ENCODE measurements at places on chromosomes 6 and 20.

GRCh38 chr6:84789170-84789569, 24.8 kb upstream of the TBX18 start:
- DNase-seq: no peak

DNA sequence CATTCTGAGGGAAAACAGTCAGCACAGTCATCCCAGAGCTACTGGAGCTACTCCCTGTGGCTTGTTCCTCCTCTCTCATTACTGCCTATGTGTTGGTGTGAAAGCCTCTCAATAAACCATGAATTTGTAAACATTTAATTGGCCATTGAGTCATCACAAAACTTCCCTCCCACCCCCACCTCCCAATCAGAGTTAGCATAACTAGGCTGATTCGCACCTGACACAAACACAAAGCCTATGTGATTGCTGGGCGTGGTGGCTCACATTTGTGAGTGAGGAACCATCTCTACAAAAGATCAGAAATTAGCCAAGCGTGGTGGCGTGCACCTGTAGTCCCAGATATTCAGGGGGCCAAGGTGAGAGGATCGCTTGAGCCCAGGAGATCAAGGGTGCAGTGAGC, 17.1 kb upstream of the SNTA1 start:
- DNase-seq: no peak

DNA sequence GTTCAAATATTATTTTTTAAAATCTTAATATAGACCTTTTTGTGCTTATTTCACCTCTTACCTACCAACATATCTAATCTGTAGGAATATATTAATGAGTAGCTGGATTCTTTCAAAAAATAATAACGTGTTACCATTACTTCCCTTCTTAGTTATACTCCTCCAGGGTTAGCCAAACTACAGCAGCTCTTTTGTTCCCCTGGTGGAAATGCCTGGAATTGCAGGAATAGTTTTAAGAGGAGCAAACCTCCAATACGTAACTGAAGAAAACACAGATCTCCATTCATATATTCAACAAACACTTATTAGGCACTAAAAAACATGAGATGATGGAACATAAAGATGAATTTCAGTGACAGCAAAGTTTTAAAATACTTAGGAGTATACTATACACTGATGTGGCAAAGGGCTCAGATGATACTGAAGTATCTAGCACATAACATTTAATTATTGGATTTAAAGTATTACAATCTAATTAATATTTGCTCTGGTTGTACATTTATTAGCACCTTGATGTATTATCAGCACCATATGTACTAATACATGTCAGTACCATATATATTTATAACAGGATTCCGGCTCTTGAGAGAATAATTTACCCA, 78.3 kb downstream of the TBX18 start:
- no peak for DNase-seq

DNA sequence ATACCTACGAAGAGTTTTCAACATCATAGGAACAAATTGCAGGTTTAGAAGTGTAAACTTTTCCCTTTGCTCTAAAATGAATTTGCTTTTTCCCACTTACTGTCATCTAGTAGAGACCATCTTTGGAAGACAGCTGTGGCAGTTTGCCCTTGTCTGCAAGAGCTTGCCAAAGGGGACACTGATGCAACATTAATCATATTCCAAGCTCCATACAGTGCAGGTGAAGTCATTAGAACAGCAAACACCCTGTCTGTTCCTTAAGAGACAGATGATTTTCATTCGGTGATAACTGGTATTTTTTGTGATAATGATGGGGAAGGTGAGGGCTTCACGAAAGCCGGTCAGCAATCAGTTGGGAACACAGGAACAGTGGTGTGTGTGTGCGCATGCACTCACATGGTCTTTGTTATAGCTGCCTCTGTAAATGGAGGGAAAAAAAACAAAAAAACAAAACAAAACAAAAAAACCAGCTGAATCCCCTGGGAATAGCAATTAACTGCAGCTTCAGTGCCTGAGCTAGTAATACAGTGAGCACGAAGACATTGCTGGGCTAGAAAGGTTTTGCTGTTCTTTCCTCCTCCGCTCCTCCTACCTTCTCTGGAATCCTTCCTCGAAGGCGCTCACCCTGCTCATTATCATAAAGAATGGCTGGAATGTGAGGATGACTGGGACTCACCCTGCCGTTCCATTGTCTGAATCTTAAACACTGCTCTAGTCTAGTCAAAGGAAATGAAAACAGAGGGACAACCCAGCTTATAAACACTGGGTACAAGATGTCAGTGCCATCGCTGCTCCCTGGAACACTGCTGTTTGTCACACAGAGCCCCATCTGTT, 35.2 kb upstream of the KIF13A start:
- DNase-seq: peak; percentile 81

- no peak for DNase-seq
These were observed 24.5 kb downstream of the MAPK14 start for GRCh38 chr6:36052097-36052496.

- DNase-seq: no peak
These were observed 12.1 kb upstream of the MRPS18A start for GRCh38 chr6:43699564-43700186.

DNA sequence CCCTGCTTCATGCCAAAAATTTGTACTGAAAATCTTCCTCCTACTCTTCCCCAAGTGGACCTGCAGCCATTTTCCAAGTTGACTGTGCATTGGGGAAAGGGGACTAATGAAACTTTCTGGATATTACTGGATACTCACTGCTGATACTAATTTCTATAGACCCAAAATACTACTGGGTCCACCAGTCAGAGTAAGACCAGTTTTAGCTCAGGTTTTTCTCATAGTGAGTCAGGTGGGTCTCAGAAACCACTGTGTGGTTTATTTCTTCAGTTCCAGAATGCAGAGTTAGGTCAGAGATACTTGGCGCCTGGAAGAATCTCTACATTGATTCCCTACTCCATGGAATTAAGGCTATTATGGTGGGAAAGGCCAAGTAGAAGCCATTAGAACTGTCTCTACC, 274.8 kb upstream of the SYNCRIP start:
- no peak for DNase-seq

GRCh38 chr20:10674684-10675449, 1.1 kb upstream of the JAG1 start:
- no peak for DNase-seq

GRCh38 chr6:57173886-57174510, 1.9 kb downstream of the BAG2 start:
- DNase-seq: no peak

GRCh38 chr6:6744551-6744950, 156.0 kb downstream of the LY86 start:
- no peak for DNase-seq

GRCh38 chr20:58630063-58630462, 21.0 kb upstream of the STX16 start:
- DNase-seq: no peak

DNA sequence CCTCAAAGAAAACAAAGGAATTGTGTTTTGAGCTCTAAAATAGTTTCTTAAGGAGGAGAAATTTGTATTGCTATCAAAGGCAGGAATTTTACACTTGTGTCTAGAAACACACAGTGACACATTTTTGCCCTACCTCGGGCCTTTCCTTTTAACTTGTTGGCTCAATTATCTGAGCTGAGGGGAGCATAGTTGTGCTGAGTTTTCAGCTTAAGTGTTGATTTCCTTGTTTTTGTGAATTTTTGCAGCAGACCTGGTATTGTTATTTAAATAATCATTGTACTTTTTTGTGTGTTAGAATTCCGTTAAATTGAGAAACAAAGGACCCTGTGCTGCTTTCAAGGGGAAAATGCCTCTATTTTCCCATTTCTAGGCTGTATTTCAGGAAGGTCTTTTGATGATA, 249.7 kb downstream of the CD83 start:
- DNase-seq: no peak

DNA sequence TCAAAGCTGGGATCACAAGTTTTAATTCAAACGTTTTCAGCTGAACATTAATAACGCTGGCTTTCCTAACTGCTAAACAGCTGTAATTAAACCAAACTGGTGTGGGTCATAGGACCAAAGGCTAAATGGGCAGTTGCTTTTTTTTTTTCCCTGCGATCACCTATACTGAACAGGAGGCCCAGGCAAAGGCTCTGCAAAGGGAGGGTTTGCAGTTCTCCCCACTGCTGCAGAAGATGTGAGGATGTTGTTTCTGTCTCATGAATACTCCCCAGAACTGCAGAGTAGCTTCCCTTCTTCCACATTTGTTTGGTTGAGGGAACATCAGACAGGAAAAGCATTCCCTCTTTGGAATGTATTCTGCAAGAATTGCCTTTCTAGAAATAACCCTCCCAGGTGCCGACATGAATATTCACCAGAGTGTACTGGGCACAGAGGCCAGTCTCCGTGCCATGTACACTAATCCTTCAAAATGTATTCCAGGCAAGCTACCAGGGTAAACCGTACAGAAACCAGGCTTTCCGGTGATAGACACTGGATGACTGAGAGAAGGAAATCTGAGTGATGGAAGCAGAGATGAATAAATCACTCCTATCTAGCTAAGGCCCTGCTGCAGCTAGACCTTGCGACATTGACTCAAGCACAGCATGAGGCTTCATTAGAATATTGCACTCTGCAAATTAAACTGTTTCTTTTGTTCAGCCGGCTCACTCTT, 370.1 kb downstream of the BTBD9 start:
- no peak for DNase-seq

DNA sequence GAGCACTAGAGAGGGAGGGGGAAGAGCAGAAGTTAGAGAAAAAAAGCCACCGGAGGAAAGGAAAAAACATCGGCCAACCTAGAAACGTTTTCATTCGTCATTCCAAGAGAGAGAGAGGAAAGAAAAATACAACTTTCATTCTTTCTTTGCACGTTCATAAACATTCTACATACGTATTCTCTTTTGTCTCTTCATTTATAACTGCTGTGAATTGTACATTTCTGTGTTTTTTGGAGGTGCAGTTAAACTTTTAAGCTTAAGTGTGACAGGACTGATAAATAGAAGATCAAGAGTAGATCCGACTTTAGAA, 2.0 kb downstream of the ID4 start:
- no peak for DNase-seq

DNA sequence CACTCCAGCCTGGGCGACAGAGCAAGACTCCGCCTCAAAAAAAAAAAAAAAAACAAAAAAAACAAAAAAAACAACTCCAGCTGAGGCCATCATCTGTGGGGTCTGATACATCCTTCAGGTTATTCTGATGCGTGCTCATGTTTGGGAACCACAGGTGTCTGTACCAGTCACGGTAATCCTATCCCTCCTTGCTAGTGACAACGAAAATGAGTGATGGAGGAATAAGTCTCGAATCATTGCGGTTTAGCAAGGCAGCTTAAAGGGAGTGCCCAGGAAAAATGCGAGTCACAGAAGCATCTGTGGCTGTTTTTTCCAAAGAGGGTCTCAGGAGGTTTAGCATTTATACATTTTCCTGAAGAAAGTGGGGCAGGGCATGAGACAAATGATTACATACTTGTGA, 48.8 kb downstream of the MCUR1 start:
- peak; percentile 83 for DNase-seq

GRCh38 chr6:103367212-103367611, 1492.5 kb downstream of the HACE1 start:
- DNase-seq: no peak

DNA sequence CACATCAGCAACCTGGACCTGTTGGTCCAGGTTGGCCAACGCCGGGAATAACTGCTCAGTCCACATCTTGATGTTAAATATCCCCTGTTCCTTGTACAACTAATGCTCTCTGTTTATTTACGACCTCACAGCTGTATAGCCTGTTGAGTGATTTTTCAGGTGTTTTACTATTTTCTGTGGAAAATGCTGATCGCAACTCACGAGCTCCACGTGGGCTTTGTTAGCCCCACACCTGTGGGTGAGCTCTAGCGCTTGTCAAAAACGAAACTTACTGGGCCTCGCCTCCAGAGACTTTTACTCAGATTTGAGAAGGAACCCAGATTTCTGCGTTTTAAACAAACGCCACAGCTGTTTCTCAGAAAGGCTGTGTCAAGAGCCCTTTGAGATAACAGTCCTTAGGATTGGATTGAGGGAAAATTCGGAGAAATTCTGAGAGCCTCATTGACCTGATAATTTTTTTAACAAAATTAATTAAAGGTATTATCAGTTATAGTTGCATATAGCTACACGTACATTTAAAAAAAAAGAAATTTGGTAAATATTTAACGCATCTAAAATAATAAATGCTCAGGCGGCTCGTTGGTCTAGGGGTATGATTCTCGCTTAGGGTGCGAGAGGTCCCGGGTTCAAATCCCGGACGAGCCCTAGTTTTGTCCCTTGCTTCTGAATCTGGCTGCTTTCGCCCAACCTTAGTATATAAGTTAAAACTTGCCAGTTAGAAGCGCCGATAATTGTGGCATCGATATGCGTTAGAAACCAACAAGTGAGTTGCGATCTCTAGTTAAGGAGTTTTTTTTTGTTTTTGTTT, 16.7 kb downstream of the HMGN4 start:
- DNase-seq: no peak

GRCh38 chr6:32969685-32970412, 1.5 kb downstream of the BRD2 start:
- peak; percentile 82 for DNase-seq

GRCh38 chr20:43984587-43984986, 69.9 kb downstream of the TOX2 start:
- DNase-seq: no peak

DNA sequence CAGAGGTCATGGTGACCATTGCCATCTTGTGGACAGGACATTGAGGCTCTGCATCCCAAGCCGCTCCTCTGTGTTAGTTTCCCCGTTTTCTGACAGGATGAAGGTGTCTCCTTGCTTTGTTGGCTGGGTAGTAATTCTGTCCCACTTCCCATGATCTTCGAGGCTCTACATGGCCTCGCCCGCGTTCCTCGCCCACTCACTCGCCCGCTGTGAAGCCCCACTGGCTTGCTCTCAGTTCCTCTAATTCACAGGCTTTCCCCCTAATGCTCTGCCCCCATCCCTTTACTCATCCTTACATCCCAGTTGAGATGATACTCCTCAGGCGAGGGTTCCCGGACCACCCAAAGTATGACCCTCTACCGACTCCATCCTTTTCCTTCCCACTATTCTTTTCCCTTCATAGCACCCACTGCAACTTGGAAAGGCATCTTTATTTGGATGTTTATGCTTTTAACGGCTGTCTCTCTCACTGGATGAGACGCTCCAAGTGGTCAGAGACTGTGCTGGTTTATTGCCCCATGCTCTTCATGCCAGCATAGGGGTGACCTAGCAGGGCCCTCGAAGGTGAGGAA, 511 bp upstream of the SLC35B2 start:
- DNase-seq: no peak

GRCh38 chr6:18388271-18388670, 1.1 kb downstream of the RNF144B start:
- DNase-seq: no peak

- DNase-seq: peak; percentile 70
These were observed 887 bp downstream of the GABBR1 start for GRCh38 chr6:29631860-29632731.

GRCh38 chr20:19977373-19977770, 39.8 kb upstream of the NAA20 start:
- DNase-seq: no peak

DNA sequence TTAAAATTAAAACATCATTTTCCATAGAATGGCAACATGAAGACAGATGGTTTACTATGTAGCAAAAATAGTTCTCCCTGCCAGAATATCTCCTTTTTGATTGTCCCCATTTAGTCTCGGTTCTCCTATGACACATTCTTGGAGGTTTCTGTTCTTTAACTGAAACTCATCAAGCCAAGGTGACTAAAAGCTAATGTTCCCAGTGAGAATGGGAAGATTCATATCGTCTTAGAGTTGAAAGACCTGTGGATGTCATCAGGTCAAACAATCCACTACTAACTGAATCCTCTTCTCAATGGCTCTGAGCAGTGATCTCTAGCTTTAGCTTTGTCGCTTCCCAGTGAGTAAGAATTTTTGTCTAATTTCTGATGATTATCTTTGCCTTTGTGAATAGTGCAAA, 1.3 kb upstream of the DOK5 start:
- no peak for DNase-seq

GRCh38 chr6:37987559-37987958, 168.0 kb downstream of the ZFAND3 start:
- DNase-seq: no peak
